ENCODE measurements at places on chromosomes 3 and 15.

DNA sequence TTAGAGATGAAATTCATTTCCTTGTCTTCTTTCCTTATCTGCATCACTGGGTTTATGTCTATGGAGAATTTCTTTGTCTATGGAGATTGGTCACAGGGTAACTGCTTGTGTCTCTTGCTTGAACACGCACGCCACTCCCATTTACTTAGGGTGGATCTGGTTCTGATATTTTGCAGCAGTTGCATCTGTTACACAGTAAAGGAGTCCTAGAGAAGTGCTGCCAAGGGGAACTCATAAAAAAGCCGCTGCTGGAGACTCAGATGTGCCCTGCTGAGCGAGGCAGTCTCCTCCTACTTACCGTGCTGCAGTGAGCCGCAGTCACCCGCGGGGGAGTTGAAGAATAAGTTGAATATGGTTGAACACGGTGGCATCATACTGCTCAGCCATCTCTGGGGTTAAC lies 105.2 kb upstream of the KLHL25 start:
- DNase-seq: no peak

GRCh38 chr3:139251529-139251928 lies 92.3 kb upstream of the MRPS22 start:
- no peak for DNase-seq

GRCh38 chr15:77455696-77456321 lies 35.1 kb downstream of the HMG20A start:
- no peak for DNase-seq

GRCh38 chr3:127071597-127072001 lies 88.7 kb downstream of the PLXNA1 start:
- no peak for DNase-seq

- DNase-seq: no peak
Observed at GRCh38 chr15:96695426-96695825, 364.9 kb downstream of the NR2F2 start.

- no peak for DNase-seq
Observed at GRCh38 chr15:27936164-27936563, 163.0 kb downstream of the OCA2 start.

DNA sequence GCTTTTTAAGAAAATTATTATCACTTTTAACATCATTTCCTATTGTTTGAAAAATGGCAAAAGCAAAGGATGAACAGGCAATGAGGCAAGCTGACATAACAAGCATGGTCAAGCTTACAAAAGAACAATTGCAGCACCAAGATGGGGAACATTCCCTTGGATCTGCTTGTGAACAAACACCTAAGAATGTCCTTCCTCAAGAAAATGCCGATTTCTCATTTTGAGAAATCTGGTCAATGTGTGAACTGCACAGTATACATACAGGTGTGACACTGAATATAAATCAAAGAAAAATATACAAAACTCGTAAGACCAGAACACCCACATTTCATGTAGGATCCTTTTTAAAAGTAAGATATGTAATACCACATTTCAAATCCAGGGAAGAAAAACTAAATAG lies 58.9 kb downstream of the LRRFIP2 start:
- no peak for DNase-seq

DNA sequence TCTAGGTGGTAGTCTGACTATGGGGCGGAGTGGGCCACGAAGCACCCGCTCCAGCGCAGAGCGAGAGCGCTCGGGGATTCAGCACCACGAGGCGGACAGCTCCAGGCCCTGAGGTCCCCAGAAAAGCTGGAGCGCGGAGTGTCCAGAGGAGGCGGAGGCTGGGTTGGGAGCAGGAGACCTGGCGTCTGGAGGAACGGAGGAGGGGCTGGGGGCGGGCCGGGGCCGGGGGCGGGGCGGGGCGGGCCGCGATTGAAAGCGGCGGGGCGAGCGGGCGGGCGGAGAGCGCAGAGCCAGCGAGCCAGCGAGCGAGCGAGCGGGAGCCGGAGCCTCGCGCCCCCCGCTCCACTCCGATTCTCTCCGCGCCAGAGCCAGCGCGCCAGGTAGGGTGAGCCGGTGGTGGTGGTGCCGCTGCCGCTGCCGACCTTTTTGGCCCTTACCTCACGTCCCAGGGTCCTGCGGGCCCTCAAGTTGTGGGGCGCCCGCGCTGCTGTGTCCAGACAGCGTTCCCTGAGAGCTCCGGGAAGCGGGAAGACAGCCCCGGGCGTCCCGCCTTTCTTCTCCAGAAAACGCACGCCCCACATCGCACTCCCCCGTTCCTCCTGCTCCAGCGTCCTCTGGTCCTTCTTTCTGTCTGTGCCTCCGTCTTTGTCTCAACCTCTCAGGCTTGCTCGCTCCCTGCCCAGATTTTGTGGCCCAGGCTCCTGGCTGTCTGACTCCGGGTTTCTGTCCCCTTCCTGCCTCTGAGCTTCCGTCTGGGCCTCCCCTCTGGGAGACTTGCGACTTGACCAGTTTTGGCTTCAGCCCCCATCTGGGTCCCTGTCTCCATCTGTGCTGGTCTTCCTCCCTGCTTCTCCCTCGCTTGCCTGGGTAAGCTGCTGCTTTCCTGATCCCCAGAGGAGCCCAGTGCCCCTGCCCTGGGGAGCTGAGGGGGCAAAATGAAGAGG lies at the start of gene GRM2:
Gene GRM2, plus strand, starts transcription at position 281 of the 944 bp plus-strand sequence. CDS start 1,916 bp downstream, outside the sequence.
- DNase-seq: no peak

GRCh38 chr3:45596290-45596791 lies 1.8 kb downstream of the LIMD1 start:
- DNase-seq: no peak

- no peak for DNase-seq
Observed at GRCh38 chr15:38670128-38671005, 105.8 kb upstream of the RASGRP1 start.

DNA sequence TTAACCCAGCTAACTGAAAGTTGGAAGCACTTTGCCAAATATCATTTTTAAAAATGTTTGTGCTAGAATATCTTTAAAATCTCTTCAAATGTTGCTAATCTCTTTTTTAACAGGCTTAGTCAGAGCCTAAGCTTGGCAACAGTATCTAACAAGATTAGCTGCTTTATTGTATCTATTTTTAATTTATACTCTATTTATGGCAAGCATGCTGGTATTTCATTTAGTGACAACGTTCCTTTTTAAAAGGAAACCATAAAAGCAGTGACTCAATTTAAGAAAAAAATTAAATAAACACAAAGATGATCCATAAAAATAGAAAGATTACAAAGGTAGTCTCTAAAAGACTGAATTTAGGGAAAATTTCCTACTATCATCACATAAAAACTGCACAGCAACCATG lies 40.5 kb downstream of the SLC12A6 start:
- no peak for DNase-seq

DNA sequence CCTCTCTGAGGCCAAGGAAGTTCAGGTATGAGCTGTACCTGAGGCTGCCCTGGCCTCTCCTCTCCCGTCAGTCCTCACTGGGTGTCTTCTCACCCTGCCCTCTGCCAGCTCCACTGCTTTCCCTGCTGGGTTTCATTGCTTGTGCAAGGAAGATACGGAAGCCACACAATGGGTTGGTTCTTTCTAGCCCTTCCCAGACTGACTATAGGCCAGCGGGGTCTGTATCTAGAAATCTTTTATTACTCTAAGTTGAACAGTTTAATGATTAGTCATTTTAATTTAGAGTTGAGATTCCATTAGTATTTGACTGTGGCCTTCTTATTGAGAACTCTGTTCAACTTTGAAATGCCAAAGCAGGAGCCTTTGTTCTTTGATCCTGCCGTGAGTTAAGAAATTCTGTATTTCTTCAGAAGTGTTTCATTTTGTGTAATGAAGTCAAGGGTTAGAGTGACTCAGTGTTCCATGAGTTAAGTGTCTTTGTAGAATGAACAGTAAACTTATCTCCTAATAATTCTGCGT lies 16.2 kb downstream of the C3orf62 start:
- DNase-seq: no peak

GRCh38 chr3:2783261-2783660 lies 326.9 kb downstream of the IL5RA start:
- no peak for DNase-seq

- DNase-seq: no peak
Observed at GRCh38 chr15:68717951-68718350, 102.7 kb downstream of the ANP32A start.

GRCh38 chr3:122097141-122097540 lies 42.0 kb downstream of the CD86 start:
- DNase-seq: no peak

DNA sequence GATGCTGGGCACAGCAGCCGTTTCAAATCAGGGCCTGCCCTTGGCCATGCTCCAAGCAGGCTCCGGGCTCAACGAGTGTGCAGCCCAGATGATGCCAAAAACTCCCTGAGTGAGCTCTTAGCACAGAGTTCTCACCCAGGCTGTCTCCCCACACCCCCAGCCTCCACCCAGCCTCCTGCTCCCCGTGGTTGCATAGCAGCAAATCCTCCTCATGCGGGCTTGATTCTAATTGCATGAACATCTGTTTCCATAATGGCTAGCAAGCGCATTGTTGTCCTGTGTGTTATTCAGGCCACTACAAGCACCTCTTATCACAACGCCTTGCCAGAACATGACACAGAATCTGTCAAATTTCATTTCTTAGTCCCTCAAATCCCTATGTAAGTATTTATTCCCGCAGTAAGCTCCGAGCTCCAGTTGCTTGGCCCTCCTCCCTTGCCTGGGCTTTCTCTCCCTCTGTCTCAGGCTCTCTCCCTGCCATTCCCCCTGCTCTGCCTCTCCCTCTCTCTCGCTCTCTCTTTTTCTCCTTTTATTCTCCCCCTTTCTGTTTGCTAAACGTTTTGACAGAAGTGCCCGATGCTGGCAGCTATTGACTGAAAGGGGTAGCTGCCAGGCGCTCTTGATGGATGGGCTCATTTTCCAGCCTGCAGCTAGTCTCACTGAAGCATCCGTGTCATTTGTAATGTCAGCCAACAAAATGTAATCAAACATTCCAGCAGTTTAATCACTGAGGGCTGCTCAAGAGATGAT lies 306.5 kb downstream of the IL20RB start:
- DNase-seq: no peak

DNA sequence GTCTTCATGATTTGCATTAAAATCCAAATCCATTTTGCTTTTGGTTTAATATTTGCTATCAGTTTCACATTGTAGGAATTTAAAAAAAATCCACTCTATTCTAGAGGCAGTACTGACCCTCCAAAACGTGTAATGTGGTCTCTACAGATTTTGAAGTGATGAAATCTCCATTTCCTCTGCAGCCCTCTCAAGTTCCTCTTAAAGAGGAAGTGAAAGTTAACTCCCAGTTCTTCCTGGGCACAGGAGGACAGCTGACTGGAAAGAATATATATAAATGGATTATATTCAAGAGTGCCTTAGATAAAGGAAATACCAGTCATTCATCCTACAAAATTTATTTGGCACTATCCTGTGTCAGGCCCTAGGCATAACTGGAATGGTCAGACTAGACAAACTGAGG lies 83.5 kb upstream of the PLCL2 start:
- DNase-seq: no peak

GRCh38 chr3:156483426-156483825 lies 71.5 kb downstream of the SSR3 start:
- DNase-seq: no peak

DNA sequence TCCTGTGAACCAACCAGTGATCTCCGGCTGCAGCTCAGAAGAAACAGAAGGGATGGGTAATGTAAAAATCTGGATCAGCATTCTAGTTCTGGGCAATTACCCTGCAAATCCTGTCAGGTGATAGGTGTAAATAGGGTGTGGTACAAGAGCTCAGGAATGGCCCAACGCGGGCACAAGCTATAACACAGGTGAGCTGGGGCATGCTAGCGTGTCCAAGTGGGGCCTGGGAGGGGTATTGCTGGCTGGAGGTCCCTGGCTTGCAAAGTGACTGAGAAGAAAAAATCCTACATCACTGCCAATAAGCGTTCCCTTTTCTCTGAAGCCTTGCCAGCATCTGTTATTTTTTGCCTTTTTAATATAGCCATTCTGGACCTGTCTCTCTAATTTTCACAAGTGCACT lies 9.7 kb upstream of the CHST2 start:
- DNase-seq: no peak

DNA sequence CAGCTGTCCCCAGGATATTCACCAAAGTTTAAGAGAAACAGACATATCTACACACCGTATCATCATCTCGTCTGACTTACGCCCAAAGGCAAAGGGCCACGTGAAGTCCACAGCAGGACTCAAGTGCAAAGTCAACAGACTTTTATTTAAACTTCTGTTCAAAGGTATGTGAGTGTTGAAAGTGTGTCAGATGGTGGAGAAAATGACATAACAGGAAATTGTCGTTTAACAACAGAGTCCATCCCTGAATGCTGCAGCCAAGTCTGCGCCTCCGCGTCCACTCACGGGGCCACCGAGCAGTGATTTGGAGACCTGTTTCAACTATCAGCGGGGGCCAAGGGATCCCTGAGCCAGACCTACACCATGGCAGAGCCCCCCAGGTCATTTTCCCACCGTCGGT lies 165.6 kb downstream of the XXYLT1 start:
- DNase-seq: no peak

GRCh38 chr15:98131924-98132323 lies 171.4 kb downstream of the ARRDC4 start:
- no peak for DNase-seq

GRCh38 chr3:72306800-72307341 lies 521.9 kb upstream of the PROK2 start:
- no peak for DNase-seq

DNA sequence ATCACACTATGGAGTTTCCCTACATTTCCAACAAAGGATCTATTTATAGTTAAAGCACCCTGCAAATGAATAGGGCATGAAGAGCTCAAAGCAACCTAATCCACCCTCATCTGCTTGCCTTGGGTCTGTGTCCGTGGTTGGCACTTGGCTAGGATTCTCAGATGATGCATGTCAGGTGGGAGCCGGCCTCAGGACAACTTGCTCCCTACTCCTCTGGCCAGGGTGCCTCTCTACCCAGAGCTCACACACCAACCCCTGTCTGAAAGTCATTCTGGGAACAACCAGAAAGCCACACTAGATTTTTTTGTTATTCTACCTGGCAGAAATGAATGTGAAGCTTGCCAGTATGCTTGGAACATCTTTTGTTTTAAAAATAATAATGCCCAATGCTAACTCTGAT lies 13.2 kb downstream of the ARHGEF3 start:
- no peak for DNase-seq

DNA sequence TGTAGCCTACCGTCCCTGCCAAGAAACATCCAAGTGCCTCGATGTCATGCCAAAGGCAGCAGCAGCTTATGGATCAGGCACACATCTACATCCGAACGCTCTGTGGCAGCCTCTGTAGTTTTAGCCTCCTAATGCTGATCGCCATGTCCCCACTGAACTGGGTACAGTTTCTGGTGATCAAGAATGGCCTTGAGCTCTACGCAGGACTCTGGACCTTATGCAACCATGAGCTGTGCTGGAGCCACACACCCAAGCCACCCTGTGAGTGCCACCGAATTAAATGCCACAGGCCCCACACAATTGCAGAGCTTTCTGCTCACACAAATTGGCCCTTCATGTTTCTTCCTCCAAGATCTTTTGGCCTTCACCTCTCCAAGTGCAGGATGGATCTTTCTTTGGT lies 543 bp downstream of the TMEM202 start:
- DNase-seq: no peak

DNA sequence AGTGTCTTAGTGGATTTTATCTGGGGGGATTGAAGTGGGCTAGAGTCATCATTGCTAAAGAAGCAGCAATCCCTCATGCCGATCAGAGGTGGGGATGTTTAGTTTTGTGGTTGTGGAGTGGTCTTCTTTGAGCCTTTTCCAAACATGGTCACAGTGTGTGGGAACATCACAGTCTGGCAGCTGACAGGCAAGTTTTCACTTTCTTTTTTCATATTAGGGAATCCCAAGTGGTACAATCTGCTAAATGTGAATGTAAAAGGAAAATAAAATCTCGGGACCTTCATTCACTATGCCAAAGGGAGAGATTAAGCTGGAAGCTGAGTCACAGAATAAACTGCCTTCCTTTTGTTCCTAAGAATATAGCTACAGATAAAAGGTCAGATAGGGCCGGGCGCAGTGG lies 10.4 kb upstream of the CX3CR1 start:
- no peak for DNase-seq

All from activated naive CD4-positive, alpha-beta T cell (primary cell).